Natural killer cell (primary cell): ENCODE measurements at places on chromosomes 4 and X.

DNA sequence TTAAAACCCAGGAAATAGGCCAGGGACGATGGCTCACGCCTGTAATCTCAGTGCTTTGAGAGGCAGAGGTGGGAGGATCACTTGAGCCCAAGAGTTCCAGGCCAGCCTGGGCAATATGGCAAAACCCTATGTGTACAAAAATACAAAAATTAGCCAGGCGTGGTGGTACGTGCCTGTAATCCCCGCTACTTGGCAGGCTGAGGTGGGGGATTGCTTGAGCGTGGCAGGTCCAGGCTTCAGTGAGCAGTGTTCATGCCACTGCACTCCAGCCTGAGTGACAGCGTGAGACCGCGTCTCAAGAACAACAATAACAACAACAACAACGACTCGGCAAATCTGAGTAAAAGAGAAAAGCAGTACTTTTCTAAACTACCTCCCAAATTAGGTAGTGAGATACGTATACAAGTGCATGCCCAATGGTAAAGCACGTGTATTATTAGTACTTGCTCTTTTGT is 13.0 kb upstream of the NDUFC1 start:
- DNase-seq: no peak

GRCh38 chrX:119753639-119754257 is 4.6 kb upstream of the SOWAHD start:
- DNase-seq: no peak

- peak; percentile 28 for DNase-seq
These were observed 21.1 kb downstream of the PDE6B start for GRCh38 chr4:646460-646859.

GRCh38 chr4:41285202-41285863 is 28.6 kb downstream of the UCHL1 start:
- DNase-seq: no peak

- no peak for DNase-seq
These were observed 83.1 kb downstream of the PRDM5 start for GRCh38 chr4:120839334-120839973.

- DNase-seq: no peak
These were observed 71.6 kb downstream of the MCUB start for GRCh38 chr4:109631532-109632108.

GRCh38 chr4:183118141-183118540 is 19.1 kb downstream of the WWC2 start:
- DNase-seq: no peak

- DNase-seq: no peak
These were observed 260.8 kb upstream of the TENM3 start for GRCh38 chr4:181982437-181982836.

- DNase-seq: peak; percentile 55
These were observed at the start of gene ASB9 for GRCh38 chrX:15269618-15270521. TSS of gene ASB9 (minus strand) at chrX:15270083. CDS start at chrX:15269874, 209 bp downstream.
